ENCODE measurements at places on chromosomes 1 and 21. TPM values are rescaled to one million over a fixed set of nuclear protein-coding genes. Genes with fewer than 3 reads are reported as not detected.

The SH2D2A gene
- 0.75 TPM for total RNA-seq

The ANGPTL1 gene
- 242 TPM for total RNA-seq

The C1orf167 gene
- 3.9 TPM for total RNA-seq

The TCHHL1 gene
- total RNA-seq: not detected

The SLC30A2 gene
- not detected for total RNA-seq

The PTPN14 gene
- total RNA-seq: 29.0 TPM

The RAP1A gene
- 167 TPM for total RNA-seq

The S100A16 gene
- 55.9 TPM for total RNA-seq

The S100A5 gene
- total RNA-seq: not detected

The GGPS1 gene
- total RNA-seq: 38.8 TPM

The OR2T29 gene
- not detected for total RNA-seq

The IRF6 gene
- total RNA-seq: 1.1 TPM

The PADI4 gene
- not detected for total RNA-seq

The BGLAP gene
- 0.94 TPM for total RNA-seq

The RNF186 gene
- not detected for total RNA-seq

The B3GALT2 gene
- total RNA-seq: 0.65 TPM

The TXNDC12 gene
- 44.9 TPM for total RNA-seq

The ACTL8 gene
- not detected for total RNA-seq

The HCRTR1 gene
- total RNA-seq: not detected

The LMX1A gene
- total RNA-seq: 0.51 TPM

The S100A7 gene
- total RNA-seq: not detected

The SPRR2G gene
- total RNA-seq: not detected

The OSCP1 gene
- total RNA-seq: 9.7 TPM

The DCST2 gene
- total RNA-seq: 0.34 TPM

The PLA2G2D gene
- total RNA-seq: not detected

The SERPINC1 gene
- not detected for total RNA-seq

The LRRC47 gene
- 21.6 TPM for total RNA-seq

The CFHR2 gene
- total RNA-seq: not detected

The DPT gene
- 231 TPM for total RNA-seq

The IL23R gene
- not detected for total RNA-seq

The PLA2G5 gene
- total RNA-seq: 3.6 TPM

The LCE3D gene
- not detected for total RNA-seq

The GLIS1 gene
- total RNA-seq: 3.6 TPM

The GBP5 gene
- 5.3 TPM for total RNA-seq

The COL11A1 gene
- total RNA-seq: not detected
